ENCODE measurements at places on chromosomes 3 and 15.

DNA sequence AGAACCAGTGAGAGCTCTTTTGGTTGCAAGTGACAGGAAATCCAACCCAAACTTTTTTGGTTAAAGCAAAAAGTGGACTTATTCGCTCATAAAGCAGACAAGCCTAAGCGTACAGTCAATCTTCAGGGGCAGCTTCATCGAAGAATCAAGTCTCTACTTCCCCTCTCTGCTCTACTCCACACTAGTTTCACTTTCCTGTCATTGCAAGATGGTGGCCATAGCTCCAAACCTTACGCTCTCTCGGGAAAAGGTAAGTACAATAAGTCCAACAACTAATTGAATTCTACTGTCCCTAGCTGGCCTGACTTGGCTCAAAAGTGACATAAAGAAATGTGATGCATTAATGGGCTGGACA is 24.9 kb upstream of the ZNF710 start:
- DNase-seq: no peak

- no peak for DNase-seq
Observed at GRCh38 chr3:18751514-18751913, 326.4 kb upstream of the SATB1 start.

DNA sequence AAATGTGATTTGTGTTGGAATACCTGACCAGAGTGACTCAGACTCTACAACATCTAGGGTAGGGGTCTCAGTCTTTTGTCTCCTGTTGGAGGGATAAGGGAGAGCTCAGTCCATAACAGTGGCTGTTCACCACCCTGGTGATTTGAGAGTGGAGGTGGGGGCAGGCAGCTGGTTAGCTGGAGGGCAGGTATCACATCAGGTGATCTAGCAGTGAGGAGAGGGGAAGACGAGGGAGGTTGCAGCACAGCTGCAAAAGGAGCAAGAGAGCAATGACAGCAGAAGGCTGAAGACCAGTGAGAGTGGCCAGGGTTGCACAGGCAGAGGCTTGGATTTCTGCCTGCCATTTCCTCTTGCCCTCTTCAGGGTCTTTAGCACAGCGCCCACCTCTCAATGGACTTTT is 38.4 kb downstream of the PLCL2 start:
- no peak for DNase-seq

GRCh38 chr15:95291898-95292472 is 1038.5 kb upstream of the NR2F2 start:
- no peak for DNase-seq

GRCh38 chr3:100875239-100875638 is 118.0 kb downstream of the ABI3BP start:
- no peak for DNase-seq

DNA sequence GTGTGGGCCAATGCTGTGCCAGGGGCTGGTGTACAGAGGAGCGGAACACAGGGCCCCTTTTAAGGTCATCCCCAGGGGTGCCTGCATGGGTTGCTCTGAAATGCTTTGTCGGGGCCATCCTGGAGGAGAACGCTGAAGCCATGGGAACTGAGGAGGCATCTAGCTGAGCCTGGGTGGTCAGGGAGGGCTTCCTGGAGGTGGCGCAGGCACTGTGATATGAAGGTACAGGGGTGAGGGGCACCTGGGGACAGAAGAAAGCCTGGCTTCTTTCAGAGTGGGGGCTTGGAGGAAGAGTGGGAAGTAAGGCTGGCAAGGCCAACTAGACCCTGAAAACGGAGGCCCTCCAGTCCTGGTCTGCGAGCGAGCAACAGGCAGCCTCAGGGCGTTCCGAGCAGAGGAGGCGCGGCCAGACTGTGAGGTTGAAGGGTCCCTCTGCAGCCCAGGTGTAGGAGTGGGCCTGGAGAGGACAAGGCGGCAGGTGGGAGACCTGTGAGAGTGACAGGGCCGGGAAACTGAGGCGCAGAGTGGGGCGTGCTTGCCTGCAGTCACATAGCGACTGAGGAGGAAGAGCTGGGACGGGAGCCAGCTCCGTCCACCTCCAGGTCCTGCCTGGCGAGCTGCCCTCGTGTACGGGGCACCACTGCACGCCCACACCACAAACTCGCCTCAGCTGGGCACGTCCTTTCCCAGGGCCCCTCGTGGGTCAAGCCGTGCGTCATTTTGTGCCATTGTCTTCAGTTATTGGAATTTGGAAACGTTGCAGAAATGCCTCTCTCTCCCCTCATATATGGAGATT is 4.1 kb downstream of the FBLN2 start:
- no peak for DNase-seq

Data from activated CD4-positive, CD25-positive, alpha-beta regulatory T cell treated with anti-CD3 and anti-CD28 coated beads, Interleukin-2, amount 50 U/mL, for 16 hours (primary cell).